ENCODE measurements at places on chromosomes 7 and 10.

GRCh38 chr7:98735801-98736200 is 118.7 kb downstream of the NPTX2 start:
- DNase-seq = no peak

DNA sequence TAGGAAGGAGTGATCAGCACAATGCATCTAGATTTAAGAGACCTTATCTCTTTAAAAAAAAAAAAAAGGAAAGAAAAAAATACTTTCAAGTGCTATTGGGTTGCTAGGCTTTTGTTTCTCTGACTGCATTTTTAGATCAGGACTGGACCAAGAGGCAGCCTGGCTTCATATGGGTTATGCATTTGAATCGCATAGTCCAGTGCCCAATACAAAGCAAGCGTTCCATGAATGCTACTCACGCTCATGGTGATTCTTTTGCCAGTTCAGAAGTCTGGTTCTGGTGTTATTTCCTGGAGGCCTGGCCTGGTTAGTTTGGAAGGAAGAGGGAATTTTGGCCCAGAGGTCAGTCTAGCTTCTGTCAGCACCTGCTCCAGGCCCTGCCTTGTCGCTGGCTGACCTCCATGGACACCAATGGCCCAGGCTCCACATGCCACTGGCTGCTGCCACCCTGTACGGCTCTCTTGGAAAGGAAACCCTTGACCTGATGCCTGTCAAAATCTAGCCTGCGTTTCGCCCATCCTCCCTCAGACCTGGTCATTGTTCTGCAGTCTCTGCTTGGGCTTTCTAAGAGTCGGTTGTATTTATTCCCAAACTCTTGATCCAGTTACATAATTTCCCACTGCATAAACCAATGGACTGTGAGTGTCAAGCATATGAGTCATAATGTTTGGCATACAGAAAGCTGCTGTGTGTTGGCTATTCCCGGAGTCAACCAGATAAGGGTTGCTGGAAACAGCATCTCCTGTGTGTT is 74.3 kb upstream of the MKX start:
- DNase-seq = no peak

- DNase-seq = no peak
Observed at GRCh38 chr10:97708976-97709946, 4.3 kb upstream of the MARVELD1 start.

DNA sequence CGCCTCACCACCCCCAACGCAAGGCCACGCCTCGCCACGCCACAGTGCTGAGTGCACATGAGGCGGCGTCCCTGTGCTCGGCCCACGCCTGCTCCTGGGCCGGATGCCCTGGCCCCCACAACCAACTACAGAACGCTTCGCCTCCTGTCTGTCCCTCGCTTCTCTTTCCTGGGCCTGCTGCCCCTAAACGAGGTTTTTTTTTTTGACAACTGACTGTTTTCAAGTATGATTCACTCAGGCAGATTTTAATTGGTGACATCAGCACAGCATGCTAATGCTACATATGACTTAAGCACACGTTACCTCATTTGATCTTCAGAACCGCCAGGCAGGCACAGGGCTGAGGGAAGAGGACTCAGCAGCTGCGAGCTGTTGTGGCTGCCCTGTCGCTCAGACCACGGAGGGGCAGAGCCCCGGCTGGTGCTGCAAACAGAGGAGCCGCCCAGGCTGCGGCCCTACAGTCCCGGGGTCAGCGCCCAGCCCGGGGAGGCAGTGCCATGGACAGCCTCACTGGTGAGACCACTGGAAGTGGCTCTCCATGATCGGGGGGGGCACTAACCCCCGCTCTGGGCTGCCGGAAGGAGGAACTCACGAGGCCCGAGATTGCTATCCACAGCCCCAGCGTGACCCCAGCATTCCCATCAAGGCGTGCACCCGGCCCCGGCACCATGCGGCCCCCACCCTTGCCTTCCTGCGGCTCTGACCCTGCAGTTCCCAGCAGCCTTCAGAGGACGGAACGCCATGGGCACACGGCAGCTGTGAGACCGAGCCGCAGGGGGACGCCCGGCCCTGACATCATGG is 212.8 kb downstream of the MAD1L1 start:
- DNase-seq = no peak

- no peak for DNase-seq
Observed at GRCh38 chr7:110941385-110941784, 149.5 kb upstream of the LRRN3 start.

- no peak for DNase-seq
Observed at GRCh38 chr7:55171157-55171556, 152.3 kb downstream of the EGFR start.

- no peak for DNase-seq
Observed at GRCh38 chr7:100040575-100040974, 9.0 kb upstream of the ZSCAN21 start.

GRCh38 chr10:126964190-126964589 is 59.0 kb downstream of the DOCK1 start:
- no peak for DNase-seq

DNA sequence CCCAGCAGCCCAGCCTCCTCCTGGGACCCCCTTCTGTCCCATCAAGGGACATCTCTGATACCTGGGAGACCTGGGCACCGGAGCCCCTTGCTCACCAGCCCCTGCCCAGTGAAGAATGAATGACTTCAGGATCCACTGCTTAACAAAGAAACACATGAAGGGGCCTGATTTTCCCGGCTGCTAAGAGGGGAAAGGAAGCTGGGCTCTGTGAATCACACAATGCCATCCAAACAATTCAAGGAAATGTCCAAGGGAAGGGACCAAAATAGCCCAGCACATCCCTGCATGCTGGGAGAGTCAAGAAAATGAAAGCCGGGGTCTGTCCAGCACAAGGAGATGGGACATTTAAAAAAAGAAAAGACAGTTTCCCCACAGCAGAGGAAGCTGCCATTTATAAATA is 128.7 kb upstream of the JCAD start:
- DNase-seq = no peak

DNA sequence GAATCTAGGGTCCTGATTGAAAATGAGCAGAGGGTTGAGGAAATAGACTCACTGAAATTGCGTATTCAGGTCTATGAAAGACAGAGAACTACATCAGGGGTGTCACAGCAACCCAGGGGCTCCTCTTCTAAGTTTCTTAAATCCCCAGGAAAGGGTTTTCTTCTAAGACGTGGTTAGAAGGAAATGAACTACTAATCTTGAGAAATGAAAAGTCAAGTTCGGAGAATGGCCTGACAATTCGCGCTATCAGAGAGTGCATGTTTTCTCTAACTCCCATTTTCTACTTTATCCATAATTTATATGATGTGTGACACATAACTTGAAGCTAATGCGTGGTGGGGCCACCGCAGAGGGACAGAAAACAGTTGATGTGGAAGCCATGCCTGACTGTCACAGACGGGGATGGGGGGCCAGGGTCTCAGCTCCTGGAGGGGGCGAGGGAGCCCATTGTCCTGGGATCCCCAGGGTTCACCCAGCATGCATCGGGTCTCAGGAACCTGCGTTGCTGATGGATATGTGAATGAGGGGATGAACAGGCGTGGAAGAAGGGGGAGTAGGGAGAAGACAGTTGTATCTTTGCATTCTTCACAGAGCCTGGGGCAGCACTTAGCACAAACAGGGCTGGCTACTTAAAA is 86.3 kb downstream of the PTPRE start:
- DNase-seq = no peak

DNA sequence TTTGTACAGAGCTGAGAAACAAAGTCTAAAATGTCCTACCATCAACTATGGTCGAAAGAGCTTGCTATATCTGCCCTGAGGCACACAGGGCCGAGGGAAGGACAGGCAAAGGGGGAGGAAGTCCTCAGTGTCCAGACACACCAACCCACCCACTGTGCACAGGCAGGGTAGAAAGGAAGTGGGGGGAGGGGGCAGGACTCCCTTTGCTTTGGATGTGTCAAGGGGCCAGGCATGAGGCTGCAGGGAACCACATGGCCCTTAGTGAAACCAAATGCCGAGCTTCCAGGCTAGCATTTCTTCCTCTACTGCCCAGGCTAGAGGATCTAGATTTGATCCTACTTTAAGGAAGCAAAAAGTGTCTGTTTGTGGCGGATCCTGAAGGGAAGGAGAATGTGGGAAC is 28.6 kb downstream of the KCNH2 start:
- DNase-seq = no peak

DNA sequence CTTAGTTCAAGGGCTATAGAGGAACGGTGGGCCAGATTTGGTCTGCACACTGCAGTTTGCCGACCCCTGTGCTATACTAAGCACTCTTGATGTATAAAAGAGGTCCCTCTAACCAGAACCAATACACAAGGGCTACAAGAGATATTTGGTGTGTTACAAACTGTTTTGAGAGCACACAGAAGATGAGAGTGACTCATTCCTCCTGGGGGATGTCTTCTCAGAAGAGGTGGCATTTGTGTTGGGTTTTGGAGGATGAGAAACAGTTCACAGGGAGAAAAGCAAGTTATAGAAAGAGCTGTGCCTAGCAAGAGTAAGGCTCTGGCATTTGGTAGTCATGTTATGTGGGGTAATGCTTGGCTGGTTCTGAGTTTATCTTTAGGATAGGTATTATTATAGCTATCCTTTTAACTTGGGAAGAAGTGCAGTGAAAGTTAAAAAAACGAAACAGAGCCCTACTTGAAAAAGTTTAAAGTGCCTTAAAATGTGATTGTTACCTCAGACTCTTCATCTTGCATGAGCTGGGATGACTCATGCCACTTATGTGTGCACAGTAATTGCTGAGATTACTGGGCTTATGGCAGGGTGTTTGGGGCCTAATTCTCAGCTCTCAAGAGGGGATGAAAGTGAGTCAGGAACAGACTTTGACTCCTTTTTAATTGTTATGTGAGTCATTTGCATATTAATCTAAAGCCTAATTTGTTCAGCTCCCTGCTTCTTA is 160.4 kb downstream of the KIF20B start:
- DNase-seq = no peak

DNA sequence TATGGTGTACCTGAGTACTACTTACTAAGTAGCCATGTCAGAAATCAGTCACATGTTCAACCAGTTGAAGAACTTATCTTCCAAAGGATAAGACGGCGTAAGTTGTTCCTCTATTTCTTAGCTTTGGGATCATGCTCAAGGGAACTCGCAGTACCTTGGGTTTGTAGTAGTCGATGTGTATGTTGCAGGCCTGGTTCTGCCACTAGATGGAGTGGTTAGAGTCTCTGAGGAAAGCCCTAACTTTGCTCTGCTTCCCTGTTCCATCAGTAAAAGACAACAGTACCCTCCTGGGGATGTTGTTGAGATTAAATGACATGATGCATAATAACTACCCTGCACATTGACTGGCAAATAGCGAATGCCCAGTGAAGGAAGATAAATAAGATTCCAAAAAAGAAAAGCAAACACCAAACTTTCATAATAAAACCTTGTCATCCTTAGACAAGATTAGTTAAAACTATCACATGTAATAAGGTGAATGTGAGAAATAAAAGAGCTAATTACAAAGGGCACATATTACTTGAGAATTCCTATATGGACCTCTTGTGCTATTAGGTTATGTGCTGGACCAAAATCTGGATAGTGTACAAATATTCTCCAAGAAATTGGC is 165.9 kb downstream of the ABCA13 start:
- DNase-seq = no peak

GRCh38 chr7:90613088-90613498 is 17.0 kb downstream of the CDK14 start:
- DNase-seq = no peak

DNA sequence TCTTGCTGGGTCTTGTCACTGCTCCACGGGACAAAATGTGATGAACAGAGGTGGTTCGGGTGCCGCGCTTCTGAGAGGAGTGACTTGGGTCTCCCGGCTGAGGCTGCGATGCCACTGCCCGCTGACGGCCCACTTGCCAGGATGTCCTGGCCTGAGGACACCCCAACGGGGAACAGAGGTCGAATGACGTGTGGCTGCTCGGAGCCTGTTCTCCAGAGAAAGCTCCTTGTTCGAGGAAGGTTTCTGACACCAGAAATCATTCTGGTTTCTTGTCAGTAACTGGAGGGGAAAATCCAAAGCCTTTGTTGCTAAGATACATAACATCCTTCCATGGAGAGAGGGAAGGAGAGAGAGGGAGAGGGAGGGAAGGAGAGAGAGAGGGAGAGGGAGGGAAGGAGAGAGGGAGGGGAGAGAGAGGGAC is 236.4 kb downstream of the WDR37 start:
- no peak for DNase-seq

DNA sequence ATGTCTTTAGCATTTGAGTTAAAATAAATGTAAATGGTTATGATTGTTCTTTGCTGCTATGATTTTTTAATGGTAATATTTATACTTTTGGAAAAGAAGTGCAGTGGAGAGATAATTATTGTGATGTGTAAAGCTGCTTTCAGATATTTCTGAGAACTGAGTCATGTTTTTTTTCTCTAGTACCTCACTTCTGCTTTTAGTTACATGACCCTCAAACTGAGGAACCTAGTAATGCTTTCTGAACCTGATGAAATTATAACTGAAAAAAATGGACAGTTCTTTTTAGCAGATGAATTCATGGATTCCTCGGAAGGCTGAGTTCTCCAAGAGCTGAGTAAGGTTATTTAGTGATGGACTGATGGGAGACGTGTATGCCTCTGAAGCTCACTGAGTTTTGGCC is 167.8 kb downstream of the CDCA7L start:
- DNase-seq = no peak

DNA sequence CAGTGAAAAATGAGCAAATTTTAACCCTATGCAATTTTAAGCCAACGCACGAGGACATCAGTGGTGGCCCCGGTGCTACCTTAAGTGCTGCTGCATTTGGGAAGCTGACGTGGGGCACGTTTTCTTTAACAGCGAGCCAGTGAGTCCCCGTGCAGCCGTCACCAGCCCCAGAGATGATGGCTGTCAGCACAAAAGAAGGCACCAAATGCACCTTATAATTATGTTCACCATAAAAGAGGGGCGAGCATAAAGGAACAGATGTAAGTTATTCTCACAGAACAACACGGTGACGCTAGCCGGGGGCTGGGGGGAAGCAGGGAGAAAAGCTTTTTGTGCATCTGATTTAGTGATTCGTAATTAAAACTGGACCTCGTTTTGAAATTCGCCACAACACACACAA is 260.1 kb downstream of the DNAJB6 start:
- DNase-seq = no peak

GRCh38 chr10:62935022-62935421 is 118.9 kb upstream of the EGR2 start:
- DNase-seq = no peak

DNA sequence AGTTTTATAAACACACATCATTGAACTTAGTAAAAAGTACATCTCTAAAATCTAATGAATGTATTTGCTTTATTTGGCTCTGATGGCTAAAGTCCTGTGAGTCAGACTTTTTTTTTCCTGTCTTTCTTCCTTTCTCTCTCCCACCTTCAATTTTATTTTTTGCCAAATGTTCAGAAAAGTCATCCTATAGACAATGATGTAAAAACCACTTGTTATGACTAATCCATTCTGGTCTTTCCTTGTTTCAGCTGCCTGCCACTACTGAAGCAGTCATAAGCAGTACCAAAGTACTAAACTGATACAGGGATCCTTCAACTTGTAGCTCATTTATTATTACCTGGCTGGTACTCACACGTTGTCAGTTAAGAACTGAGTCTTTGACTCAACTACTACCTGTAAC is 23.9 kb downstream of the HECTD2 start:
- DNase-seq = no peak

GRCh38 chr10:131847241-131847783 is 53.5 kb upstream of the PPP2R2D start:
- no peak for DNase-seq

GRCh38 chr10:21020545-21020944 is 123.4 kb upstream of the NEBL start:
- DNase-seq = no peak

GRCh38 chr10:50514995-50515394 is 108.8 kb downstream of the SGMS1 start:
- DNase-seq = no peak

- DNase-seq = no peak
Observed at GRCh38 chr7:45457591-45457990, 116.6 kb upstream of the ADCY1 start.

GRCh38 chr10:63505562-63505961 is 15.6 kb upstream of the REEP3 start:
- DNase-seq = no peak
